ENCODE measurements at places on chromosomes 1 and 21. TPM values are rescaled to one million over a fixed set of nuclear protein-coding genes. Genes with fewer than 3 reads are reported as not detected.

Gene GPR153
- total RNA-seq, result 34.6 TPM

Gene DCDC2B
- total RNA-seq, result not detected

Gene ARHGEF16
- total RNA-seq, result 0.80 TPM

DNA sequence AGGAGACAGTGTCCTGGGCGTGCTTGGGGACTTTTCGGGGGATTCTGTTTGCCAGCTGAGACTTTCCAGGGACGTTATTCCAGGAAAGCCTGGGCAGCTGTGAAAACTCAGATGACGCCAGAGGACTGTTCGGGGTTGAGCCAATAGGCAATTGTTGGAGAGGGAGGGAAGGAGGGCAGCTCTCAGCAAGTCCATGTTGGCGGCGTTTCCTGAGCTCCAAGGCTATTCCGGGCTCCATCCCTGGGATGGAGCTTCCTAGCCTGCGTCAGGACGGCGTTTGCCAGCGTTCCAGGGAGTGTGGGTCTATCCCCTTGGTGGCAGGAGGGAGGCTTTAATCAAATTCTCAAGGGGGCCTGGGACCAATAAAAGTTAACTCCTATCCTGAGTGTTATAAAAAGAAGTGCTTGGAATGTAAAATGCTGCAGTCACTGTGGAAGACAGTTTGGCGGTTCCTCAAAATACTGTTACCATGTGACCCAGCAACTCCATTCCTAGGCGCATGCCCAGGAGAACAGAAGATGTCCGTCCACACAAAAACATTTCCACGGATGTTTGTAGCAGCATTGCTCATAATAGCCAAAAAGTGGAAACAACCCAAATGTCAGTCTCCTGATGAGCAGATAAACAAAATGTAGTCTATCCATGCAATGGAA lies 15.2 kb downstream of the SLC27A3 start:
- H3K4me3 ChIP-seq, result peak overlapping the region; percentile 35
- H3K4me1 ChIP-seq, result no peaks in the 10 kb centered on the region
- no peaks in the 10 kb centered on the region for H3K27me3 ChIP-seq
- no peaks in the 10 kb centered on the region for H3K36me3 ChIP-seq
